NCI-H1417 treated with DMSO at 0.1 percent for 48 hours (cell line): ENCODE measurements at places on chromosomes 6 and 20.

- DNase-seq, result no peak
Measured at GRCh38 chr6:40719671-40720374, 132.7 kb upstream of the LRFN2 start.

DNA sequence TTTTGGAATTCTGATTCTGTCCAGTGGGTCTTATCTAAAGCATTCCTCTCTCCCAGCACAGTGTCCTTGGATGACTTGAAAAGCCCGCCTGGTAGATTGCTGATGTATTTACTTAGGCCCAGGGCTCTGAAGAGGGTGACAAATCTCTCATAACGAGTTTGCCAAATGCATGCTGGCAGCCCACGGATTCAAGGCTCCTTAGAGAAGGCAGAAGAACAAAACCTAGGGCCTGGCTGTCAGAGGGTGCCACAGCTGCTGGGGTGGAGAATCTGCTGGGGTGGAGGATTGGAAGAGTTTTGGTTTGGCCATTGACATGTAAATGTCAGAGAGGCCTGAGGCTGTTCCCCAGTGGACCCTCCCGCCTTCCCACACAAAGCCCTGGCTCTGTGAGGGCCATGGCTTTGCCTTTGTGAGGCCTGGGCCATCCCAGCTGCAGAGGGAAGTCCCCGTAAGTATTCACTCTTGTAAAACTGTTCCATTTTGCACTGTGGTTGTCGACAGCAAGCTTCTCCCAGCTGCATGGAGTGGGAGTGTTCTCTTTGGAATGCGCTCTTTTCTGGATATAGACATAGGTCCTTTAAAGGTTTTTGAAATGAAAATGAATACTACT is 50.3 kb downstream of the ANKRD6 start:
- DNase-seq, result no peak

DNA sequence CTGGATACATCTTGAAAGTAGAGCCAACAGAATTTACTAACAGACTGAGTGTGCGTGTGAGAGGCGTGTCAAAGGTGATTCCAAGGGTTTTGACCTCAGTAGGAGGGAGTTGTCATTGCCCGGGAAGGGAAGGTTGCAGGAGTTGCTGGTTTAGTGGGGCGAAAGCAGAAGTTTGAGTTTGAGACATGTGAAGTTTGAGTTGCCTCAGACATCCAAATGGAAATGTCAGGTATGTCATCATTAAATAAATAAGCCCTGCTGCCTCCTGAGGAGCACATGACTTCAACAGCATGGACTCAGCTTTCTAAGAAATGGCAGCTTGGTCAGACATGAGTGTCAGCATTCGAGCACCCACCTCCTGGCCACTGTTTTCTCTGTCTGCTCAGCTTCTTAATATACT is 26.6 kb upstream of the TGM2 start:
- DNase-seq, result no peak

DNA sequence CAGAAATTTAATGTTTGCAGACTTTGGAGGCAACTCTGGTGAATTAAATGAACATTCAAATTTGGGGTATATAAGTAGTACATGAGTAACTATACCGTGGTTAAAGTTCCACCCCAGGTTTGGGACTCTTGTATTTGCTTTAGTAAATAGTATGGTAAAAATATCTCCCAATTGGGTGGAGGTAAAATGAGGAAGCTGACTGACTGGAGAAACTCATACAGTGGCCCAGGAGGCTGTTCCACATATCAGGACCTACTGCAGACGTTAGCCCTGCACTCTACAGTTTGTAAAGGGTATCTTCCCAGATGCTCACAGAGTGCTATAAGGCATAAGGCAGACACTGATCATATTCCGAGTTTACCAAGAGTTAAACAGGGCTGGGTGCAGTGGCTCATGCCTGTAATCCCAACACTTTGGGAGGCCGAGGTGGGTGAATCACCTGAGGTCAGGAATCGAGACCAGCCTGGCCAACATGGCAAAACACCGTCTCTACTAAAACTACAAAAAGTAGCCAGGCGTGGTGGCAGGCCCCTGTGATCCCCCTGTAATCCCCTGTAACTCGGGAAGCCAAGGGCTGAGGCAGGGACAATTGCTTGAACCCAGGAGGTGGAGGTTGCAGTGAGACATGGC is 53.7 kb downstream of the CPXM1 start:
- DNase-seq, result no peak

- DNase-seq, result no peak
Measured at GRCh38 chr20:21393166-21393565, 4.2 kb downstream of the NKX2-4 start.

GRCh38 chr6:161238500-161238899 is 35.4 kb downstream of the AGPAT4 start:
- no peak for DNase-seq

GRCh38 chr20:1561350-1561749 is 3.8 kb upstream of the SIRPD start:
- DNase-seq, result no peak

DNA sequence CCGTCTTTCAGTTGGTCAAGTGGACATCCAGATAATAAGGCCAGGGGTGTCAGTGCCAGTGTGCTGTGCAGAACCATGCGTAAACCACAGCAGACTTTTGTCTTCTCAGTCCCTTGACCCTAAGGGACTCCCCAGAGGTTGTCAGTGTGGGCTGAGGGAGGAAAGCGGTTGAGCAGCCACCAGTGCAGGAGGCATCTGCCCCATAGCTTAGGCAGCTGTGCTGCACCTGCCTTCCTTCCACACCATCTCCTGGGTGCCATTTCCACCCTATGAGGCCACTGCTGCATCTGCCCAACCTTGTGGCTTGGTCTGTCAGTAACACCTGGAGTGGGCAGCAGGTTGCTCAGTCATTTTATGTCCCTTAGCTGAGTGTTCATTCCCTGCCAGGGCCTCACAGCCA is 26.0 kb downstream of the PRPF6 start:
- DNase-seq, result no peak

- DNase-seq, result no peak
Measured at GRCh38 chr6:53119349-53119748, 29.3 kb downstream of the GCM1 start.

DNA sequence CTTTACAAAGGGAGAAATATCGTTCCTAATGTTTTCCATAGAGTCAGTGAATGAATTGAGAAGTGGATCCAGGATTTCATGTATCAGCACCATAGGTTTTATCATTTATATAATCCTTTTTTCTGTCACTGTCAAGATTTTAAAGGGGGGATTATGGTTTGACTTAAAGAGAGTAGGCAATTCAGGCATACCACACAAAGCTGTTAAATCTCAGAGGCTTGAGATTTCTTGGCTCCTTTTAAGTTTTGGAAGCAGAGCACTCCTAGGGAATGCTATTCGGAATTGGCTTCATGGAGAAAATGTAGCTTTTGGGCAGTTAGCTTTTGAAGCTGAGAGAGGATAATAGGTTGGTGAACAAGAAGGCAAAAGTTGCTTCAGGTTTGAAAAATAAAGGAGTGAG is 274.7 kb downstream of the SOX4 start:
- no peak for DNase-seq

GRCh38 chr6:35876902-35877301 is 44.0 kb downstream of the SRPK1 start:
- DNase-seq, result no peak

- no peak for DNase-seq
Measured at GRCh38 chr20:25018841-25019240, 26.3 kb upstream of the APMAP start.

DNA sequence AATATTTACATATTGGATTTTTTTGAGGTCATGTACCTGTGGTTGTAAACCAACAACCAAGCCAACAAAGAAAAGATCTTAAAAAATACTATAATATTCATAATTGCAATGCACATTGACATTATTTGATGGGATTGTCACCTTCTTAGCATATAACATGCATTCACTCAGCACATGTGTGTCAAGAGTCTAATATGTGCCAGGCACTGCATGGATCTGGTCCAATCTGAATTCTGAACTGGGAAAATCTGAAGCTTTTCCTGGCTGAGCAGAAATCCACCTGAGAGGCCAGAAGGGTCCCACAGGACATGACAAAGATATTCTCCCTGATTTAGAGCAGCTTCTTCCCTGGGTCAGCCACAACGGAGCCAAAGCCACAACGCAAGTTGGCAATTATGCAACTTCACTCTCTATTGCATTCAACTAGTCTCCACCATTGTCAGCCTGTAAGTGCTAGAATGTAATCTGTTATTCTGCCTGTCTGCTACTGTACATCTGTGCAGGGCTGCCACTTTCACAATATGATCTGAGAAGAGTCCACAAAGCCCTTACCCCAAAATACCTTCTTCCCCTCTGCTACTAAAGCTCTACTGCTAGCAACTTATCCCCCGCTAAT is 17.0 kb upstream of the DDO start:
- DNase-seq, result no peak
